ENCODE measurements at places on chromosomes 1 and 21.
A peak's percentile ranks its signal among the peaks of the same experiment; 100 is the strongest.

- no peak for DNase-seq
These were observed 6.7 kb upstream of the ELOA start for GRCh38 chr1:23736437-23737134.

- DNase-seq, result no peak
These were observed 744.5 kb upstream of the TMPRSS15 start for GRCh38 chr21:19148056-19148455.

DNA sequence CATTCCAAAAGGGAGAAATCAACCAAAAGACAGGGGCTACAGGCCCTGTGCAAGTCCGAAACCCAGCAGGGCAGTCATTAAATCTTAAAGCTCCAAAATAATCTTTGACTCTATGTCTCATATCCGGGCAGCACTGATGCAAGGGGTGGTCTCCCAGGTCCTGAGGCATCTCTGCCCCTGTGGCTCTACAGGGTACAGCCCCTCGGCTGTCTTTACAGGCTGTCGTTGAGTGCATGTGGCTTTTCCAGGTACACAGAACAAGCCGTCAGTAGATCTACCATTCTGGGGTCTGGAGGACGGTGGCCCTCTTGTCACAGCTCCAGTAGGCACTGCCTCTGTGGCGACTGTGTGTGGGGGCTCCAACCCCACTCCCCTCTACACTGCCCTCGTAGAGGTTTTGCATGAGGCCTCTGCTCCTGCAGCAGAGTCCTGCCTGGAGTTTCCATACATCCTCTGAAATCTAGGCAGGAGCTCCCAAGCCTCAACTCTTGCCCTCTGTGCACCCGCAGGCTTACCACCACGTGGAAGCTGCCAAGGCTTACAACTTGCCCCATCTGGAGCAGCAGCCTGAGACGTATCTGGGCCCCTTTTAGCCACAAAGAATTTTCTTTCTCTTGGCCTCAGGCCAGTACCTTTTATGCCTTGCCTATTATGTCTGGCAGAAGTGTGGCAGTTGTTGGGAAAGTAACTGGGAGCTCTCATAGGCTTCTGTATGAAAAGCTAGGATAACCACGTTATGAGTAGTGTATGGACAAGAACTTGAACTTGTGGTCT is 52.5 kb downstream of the POU2F1 start:
- no peak for DNase-seq

GRCh38 chr1:247857069-247857984 is at the start of gene TRIM58:
TSS of gene TRIM58 (plus strand) at chr1:247857187. CDS start at chr1:247857247, 60 bp downstream.
- DNase-seq, result no peak

DNA sequence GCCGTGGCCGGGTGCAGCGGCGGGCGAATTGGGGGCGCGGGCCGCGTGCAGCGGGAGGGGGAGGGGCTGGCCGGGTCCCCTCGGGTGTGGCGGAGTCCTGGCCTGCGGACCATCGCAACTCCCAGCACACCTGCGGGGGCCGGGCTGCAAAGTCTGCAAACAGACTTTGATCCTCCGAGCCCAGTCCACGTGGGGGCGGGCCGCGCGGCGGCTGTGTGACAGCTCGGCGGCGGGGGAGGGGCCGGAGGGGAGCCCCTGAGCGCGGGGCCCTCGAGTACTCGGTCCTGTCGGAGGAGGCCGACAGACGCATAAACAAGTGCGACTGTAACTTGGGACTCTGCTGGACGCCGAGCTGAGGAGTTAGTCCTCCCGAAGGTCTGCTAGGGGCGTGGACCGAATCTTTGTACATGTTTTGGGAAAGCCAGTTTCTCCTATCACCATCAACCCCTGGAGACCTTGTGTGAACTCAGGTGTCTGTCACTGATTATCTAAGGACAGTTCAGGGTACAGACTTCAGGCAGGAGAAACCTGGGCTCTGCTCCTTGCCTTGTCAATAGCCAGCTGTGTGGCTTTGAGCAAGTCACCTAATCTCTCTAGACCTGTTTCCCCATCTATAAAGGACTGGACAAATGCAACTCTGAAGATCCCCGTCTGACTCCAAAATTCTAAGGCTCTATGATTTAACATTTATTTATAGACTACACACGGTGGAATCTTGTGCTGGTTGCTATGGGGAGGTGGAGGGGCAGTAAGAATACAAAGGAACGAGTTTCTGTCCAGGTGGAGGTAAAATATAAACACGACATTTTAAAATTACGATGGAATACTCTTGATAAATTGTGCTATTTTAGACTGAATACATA is 710 bp upstream of the SLC30A1 start:
- peak; percentile 57 for DNase-seq

GRCh38 chr1:3012456-3013291 is 8.6 kb upstream of the ACTRT2 start:
- DNase-seq, result no peak

All from PC-9 (cell line).